Substantia nigra (tissue), 51 donors: ENCODE measurements at places on chromosomes 6 and 20.

DNA sequence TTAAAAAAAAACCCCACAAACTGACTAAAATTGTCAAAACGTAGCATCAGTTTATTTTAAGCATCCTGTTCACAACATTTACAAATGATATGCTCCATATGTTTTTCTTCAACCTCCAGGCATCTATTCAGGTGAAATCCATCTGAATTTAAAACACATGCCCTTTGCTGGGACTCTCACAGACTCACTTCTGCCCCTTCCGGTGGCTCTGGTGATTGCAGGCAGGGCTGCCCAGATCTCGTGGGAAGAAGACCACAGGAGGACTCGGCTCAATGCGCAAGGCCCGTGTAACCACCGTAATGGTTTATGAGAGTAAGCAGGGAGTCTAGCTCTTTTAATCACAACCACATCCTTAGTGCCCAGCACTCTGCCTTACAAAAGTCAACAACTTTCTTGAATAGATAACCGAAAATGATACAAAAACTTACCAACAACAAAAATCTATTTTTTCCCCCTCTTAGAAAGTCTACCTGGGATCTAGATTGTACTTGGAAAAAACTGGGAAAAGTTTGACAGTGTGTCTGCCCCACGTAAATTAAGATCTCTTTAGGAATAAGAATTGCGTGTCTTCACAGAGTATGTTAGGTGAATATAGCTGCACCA lies 139.1 kb downstream of the KIF16B start:
- DNase-seq = no peak

DNA sequence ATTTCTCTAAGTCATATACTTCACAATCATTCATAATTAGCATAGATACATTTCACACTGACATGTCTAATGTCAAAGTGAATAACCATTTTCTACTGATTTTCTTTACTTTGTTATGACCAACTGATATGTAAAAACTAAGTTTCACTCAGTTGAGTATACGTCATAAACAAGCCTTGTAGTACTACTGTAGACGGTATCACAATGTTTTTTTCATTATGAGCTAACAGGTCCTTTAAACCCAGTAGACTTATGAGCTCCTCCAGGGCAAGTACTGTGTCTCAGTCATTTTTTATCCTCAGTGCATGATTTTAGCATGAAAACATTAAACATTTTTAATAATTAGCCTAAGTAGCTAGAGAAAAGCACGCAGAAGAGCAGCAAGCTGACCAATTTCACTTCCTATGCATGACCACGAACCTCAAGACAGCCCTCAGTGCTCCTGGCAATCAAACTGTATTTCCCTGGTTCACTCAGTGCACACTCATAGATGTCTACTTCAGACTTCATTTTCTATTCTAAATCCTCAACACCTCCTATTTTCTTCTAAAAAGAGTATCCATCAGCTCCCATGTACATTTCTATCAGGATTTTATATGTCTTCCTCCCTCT lies 32.0 kb upstream of the TFAP2D start:
- no peak for DNase-seq

DNA sequence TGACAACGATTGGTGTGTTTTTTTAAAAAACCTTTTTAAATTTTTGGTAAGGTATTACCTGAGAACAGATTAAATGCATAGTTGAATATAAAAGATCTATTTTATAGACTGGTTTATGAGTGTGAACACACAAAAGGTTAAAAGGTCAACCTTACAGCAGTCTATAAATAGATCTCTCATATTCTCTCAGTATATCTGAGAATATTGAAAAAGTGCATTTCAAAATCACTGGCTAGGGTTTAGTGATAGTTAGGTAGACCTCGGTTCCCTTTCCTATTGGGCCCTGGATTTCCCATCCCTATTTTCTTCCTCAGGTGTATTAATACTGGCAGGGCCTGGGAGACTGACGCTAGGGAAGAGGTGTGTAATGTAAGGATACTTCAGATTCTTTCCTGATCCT lies 723 bp upstream of the ZNF451 start:
- DNase-seq = no peak

GRCh38 chr6:44430326-44430725 lies 42.8 kb downstream of the CDC5L start:
- DNase-seq = no peak

GRCh38 chr6:15063253-15063853 lies 182.5 kb upstream of the JARID2 start:
- DNase-seq = no peak

DNA sequence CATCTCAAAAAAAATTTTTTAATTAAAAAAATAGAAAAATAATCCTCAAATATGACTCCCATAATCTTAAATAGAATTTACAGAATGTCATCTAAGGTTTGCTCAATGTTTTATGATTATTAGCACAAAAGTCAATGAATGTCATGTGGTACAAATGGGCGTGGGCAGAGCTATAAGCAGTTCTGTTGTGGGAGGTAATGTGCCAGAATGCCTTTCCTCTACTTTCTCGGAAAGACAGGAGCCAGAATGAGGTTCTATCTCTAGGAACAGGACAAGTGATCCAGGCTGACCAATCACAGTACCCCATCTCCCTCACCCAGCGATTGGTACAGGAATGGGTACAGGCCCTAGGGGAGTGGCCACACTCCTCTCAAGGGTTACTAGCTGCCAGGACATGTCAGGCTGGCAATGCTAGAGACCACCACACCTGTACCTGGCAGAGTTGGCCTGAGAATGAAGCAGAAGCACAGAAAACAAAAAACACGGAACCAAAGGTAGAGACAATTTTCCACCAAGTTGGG lies 15.1 kb downstream of the RALGAPA2 start:
- no peak for DNase-seq
